ENCODE measurements at places on chromosomes 11 and 22. TPM values are rescaled to one million over a fixed set of nuclear protein-coding genes. Genes with fewer than 3 reads are reported as not detected.

RFPL1 gene
- not detected for total RNA-seq

KCNJ11 gene
- not detected for total RNA-seq

ARHGAP8 gene
- not detected for total RNA-seq

RPS13 gene
- total RNA-seq = 952 TPM

EIF1AD gene
- 26.8 TPM for total RNA-seq

FADS2 gene
- total RNA-seq = 1,052 TPM

OR5AK2 gene
- total RNA-seq = not detected

HBD gene
- total RNA-seq = not detected

OR51B2 gene
- total RNA-seq = not detected

LMO1 gene
- total RNA-seq = not detected

PATE4 gene
- not detected for total RNA-seq

Measured in myometrial cell (primary cell).